ENCODE measurements at places on chromosomes 5 and 9.

GRCh38 chr5:56565283-56565615 lies 250.1 kb upstream of the MAP3K1 start:
- DNase-seq, result no peak

GRCh38 chr9:19231904-19232822 lies 1.7 kb downstream of the DENND4C start:
- no peak for DNase-seq

DNA sequence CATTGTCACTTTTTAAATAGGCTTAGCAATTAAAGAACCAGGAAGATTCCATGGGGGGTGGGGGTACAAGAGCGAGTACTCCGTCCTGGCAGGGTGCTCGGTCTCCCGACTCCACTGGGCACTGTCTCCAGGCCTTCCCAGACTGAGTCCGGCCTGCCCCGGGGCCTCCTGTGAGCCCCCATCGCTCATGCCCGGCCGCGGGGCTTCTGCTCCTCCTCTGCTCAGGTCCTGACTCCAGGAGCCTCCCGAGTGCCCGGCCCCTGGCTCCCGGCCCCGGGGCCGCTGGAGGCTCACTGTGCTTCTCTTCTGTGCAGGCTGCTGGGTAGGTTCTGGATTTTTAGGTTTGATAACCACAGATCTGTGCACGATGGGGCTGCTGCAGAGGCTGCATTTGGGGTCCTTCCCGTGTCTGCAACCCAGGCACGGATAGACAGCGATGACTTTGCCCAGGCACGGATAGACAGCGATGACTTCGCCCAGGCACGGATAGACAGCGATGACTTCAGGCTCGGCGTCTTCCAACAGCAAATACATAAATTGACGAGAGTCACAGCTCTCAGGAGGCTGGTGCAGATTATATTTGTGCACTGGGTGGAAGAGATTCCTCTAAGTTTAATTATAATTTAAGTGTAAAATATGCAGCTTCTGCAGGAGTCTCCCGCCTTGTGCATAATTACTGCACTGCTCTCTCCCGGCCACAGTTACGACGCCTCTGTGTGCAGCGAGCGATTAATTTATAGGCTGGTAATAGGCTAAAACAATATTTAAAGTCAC lies 74.8 kb upstream of the RXRA start:
- no peak for DNase-seq

DNA sequence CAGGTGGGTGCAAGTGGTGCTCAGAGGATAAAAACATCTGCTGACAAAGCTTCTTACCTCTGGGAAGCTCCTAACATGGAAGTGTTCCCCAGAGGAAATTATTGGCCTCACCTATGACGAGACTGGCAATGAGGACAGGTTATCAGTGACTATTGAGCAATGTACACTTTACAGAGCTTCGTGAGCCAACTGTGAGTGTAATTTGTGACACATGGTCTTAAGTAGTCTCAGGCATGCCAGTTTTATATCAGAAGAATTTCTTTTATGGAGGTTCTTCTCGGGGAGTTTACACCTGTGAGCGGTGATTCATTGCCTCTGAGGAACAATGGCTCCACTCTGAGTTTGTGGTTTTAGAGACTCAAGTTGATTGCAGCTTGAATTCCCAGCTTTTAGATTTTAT lies 11.3 kb downstream of the ANKDD1B start:
- peak; percentile 73 for DNase-seq

- DNase-seq, result no peak
These were observed 94.4 kb downstream of the TMEM215 start for GRCh38 chr9:32877639-32878217.

- peak; percentile 66 for DNase-seq
These were observed 17.0 kb upstream of the SSBP2 start for GRCh38 chr5:81767938-81768337.

- no peak for DNase-seq
These were observed 220.8 kb downstream of the MRPS30 start for GRCh38 chr5:45029553-45029952.

DNA sequence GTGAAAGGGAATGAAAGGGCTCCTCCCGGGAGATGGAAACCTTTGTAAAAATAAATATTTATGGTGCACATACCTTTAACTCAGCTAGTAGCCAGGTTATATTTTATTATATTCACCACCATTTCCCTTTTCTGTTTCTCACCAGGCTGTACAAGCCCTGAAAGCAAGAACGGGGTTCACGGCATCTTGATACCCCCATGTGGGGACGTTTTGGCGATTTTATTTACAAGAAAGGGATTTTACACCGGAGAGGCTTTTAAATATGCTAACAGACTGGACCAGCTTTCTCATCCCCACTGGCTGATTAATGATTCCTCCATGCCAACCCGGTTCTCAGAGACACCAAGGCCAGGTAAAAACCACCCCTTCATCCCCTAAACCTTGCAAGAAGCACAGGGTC lies 19.2 kb downstream of the IL12B start:
- DNase-seq, result no peak

DNA sequence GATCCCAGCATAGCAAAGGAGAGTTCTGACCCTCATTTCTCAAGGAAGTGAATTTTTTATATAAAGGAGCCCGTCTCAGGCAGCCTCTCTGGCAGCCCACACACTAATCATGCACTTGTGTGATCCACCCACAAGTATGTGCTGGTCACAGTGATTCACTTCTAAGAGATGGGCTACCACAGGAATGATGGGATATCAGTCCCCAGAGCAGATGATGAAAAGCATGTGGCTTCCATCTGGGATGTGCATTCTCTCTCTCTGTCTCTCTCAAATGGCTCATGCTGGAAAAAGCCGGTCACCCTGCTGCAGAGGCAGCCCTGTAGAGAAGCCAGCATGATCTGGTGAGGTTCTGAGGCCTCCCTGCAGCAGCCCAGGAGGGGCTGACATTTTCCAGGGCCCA lies 74.2 kb upstream of the ADCY2 start:
- DNase-seq, result peak; percentile 100

GRCh38 chr9:7045361-7045760 lies 287.6 kb downstream of the KDM4C start:
- DNase-seq, result no peak

- DNase-seq, result no peak
These were observed 363.4 kb upstream of the SLC24A2 start for GRCh38 chr9:20152151-20152725.

GRCh38 chr9:86115886-86116285 lies 16.5 kb upstream of the GOLM1 start:
- no peak for DNase-seq

- DNase-seq, result no peak
These were observed 71.0 kb upstream of the SEMA6A start for GRCh38 chr5:116645627-116646026.

DNA sequence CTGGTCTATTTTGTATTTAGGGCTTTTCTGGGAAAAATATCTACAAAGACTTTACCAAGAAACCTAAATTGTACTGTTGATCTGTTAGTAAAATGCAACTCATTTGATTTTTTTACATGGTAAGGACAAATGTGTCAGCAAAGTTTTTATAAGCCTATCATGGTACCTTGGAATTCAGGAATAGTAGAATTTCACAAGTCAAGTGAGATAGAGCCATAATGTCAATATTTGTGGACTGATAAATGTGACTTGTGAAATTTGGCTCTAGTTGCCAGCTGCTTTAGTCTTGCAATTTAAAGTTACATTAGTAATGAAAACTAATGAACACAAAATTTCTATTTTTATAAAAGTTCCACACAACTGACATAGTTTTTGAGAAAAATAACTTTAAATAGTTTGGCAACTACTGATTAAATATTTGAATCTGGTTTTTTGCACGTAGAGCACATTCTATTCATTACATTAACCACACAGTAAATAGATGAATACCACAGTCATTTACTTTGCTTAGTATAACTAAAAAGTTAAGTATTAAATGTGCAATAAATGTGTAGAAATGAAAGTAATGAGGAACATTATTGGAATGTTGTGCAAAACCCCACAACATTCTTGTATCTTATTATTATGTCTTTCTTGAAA lies 41.2 kb upstream of the RIOK2 start:
- DNase-seq, result peak; percentile 71

DNA sequence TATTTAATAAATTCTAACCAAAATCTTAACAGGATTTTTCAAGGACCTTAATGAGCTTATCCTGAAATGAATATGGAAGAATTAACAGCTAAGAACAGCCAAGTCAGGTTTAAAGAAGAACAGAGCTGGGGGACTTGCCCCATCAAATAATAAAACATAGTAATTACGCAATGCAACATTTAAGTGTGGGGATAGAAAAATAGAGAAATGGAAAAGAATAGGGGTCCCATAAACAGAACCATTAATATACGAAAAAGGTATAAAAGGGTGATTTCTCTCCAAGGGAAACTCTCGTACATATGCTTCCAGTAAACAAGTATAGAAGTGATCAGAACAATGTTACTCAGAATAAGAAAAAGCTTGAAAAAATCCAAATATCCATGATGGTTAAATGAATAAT lies 300.2 kb downstream of the GLIS3 start:
- DNase-seq, result no peak

- peak; percentile 31 for DNase-seq
These were observed 31.6 kb upstream of the ACOT12 start for GRCh38 chr5:81425569-81425968.

DNA sequence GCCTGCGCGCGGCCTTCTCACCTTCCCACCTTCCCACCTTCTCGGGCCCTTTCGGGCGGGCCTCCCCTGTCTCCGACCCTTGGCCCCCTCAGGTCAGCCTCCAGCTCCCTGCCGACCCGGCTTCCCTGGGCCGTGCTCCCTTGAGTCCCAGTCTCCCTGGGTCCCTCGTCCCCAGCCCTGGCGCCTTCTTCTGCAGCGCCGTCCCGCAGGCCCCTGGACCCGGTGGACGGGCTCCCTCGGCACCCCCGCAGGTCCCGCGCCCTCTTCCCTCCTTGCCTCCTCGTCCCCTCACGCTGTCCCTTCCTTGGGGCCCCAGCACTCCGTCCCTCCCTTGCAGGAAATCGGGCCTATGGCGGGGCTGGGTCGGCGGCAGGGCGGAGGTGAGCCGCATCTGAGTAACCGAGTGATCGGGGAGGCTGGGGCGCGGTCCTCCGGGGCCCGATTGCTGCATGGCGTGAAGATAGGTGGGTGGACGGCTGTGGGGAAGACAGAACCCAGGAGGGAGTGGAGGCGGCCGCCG lies 7.6 kb downstream of the ARPC5L start:
- DNase-seq, result no peak

DNA sequence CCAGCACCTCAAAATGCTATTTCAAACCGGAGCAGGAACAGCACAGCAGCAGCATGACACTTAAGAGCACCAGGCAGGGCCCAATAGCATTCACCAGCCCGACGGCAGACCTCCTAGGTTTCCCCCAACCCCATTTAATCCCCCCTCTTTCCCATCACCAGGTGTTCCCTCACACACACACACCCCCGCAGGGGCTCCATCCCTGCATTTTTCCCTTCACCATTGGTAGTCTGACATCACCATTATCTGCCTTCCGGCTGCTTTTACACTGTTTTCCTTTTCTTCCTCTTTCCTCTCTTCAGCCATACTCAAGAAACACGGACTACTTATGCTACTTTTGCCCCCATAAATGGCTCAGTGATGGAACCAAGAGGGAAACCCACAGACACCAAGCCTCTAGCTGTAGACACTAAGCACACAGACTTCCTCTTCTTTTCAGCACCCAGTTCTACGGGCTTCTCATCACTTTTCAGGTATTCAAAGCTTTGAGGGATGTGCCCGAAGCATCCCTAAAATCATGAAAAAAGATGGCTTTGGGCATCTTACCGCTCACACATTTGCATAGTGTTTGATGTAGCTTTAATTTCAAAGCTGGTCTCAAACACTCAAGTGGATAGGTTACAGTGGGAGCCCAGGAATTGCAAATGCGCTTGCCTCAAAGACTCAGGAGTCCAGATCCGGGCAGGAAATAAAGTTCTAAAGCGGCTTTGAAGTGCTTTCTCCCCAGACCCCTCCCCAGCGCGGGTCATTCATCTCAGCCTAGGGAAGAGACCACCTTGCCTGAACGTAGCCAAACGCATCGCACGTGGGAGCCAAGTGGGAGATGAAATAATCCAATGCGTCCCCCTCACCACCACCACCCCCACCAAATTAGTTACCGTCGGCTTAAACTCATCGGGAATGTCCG lies 141.5 kb downstream of the TSSK1B start:
- DNase-seq, result no peak

GRCh38 chr5:157719245-157719644 lies 12.0 kb upstream of the THG1L start:
- DNase-seq, result no peak

DNA sequence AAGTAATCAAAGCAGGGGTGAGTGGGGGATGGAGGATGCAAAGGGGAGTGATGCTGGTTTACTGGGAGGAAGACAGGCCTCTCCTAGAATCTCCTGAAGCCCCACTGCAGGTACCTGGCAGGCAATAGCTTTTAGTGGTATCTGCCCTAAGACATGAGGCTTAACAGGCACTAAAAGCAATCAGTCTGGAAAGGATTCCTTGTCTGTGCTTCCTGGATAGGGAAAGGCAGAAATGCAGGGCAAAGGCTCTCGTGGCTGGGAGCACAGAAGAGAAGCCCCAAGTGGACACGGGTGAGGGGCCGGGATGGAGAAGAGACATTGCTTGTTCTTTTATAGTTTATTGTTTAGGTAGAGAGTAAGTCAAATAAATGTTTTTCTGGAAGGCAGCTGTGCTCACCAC lies 40.1 kb downstream of the CCNJL start:
- DNase-seq, result no peak

- no peak for DNase-seq
These were observed 90.1 kb upstream of the FAM169A start for GRCh38 chr5:74956278-74956677.

- no peak for DNase-seq
These were observed 579 bp upstream of the FAM78A start for GRCh38 chr9:131276891-131277286.

- DNase-seq, result peak; percentile 83
These were observed 13.6 kb upstream of the IL17B start for GRCh38 chr5:149392718-149393117.

- no peak for DNase-seq
These were observed 299.3 kb downstream of the DIRAS2 start for GRCh38 chr9:90343366-90343765.

DNA sequence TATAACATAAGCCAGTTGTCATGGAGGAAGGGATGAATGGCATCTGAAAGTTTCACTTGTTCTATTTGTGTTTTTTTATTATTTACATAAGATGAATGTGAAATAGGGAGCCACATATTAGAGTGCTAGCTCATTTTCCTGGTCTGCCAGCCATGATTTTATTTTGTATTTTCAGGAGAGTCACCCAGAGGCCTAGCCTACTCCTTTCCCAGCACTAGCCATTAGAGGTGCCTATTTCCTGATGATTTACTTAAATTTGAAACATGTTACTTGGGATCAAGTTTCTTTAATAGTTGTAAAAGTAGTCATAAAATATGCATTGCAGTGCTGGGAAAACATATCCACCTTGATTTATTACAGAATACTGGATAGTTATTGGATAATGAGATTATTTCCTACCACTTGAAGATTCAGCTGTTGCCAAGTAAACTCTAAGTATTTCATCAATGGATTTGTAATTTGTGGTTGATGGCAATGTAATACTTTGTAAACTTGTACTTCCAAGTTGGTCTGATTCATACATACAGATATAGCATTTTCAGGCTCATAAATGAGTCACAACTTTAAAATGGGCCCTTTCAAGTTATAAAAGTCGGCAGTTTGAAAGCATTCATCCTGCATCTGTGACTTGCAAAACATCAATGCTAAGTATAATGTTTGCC lies 50.8 kb downstream of the KCNN2 start:
- peak; percentile 82 for DNase-seq

- no peak for DNase-seq
These were observed 132.2 kb upstream of the PTGER4 start for GRCh38 chr5:40547557-40547956.

GRCh38 chr5:135976216-135976615 lies 21.4 kb upstream of the LECT2 start:
- DNase-seq, result no peak

Measured in astrocyte (in vitro differentiated cells and primary cell).